Fibroblast of mammary gland (primary cell): ENCODE measurements at places on chromosomes 4 and X.

DNA sequence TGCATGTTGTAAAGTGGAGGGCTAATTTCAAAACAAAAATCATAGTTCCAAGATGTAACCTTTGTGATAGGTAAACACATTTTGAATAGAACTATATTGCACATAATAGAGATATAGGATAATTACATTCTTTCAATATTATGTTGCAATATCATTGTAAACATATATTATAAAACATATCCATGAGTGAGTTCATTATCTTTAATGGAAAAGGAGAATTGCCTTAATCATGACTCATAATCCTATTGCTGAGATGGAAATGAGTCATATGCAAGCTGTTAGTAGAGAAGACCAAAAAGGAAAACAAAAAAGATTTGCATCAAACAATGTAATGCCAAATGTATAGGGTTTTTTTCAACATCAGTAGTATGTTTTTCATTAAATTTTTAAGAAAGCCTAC is 73.7 kb upstream of the WDR44 start:
- peak; percentile 47 for DNase-seq

GRCh38 chr4:22708961-22709360 is 16.2 kb downstream of the GBA3 start:
- DNase-seq, result no peak

DNA sequence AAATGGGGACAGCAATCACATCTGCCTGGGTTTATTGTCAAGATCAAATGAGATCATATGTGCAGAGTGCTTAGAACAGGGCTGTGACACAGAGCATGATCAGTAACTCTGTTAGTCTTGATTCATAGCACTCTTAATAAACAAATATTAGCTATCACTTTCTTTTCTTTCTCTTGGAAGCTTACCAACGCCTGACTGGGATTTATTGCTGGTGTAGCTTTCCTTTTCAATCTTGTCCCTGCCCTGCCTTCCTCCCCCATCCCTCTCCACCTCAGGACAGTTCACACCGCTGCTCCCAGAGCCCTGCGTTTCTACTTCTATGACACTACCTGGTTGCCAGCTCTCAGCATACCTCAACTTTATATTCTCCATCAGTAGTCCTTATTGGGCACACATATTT is 120.7 kb downstream of the LDB2 start:
- no peak for DNase-seq

GRCh38 chr4:119664168-119664907 is 35.7 kb upstream of the PDE5A start:
- DNase-seq, result no peak

- DNase-seq, result peak; percentile 9
These were observed 105.5 kb downstream of the PRRG1 start for GRCh38 chrX:37454537-37455285.

GRCh38 chrX:38940547-38940946 is 139.3 kb downstream of the MID1IP1 start:
- peak; percentile 57 for DNase-seq

DNA sequence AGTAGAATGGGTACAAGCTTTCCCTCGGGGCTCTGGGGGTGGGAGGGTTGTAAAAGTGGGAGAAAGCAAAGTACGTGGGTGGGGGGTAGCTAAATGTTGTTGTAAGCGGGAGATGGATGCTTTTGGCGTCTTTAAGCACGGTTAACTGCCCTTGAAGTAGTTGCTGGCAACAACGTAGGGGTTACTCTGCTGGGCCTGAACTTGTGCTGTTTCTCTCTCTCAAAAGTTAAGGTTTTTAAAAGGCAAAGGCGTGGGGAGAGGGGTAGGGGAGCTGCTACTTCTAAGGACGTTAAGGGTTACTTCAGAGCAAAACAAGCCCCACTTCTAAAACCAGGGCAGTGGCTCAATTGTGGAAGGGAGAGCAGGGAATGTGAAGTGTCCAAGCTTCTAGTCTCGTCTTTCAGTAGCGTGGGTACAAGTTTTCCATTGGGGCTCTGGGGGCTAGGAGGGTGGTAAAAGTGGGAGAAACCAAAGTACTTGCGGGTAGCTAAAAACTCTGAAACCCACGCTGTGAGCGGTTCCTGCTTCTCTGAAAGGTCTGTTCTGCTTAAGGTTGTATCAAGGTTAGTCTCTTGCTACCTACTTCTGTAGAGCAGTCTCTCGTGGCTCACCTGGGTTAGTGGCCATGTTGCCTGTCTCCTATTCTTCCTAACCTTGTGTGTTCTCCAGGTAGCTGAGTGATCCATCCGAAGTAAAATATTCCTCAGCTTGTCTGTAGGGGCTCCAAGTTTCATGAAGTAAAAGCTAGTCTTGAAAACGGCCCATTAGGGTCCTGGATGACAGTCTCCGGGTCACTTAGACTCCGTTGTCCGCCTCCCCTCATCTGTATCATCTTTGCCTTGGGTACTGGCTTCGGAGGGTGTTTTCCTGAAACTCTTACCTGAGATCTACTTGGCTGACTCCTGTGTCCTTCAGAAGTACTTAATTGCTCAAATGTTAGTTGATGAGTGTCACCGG is 1.7 kb upstream of the WDR1 start:
- no peak for DNase-seq

DNA sequence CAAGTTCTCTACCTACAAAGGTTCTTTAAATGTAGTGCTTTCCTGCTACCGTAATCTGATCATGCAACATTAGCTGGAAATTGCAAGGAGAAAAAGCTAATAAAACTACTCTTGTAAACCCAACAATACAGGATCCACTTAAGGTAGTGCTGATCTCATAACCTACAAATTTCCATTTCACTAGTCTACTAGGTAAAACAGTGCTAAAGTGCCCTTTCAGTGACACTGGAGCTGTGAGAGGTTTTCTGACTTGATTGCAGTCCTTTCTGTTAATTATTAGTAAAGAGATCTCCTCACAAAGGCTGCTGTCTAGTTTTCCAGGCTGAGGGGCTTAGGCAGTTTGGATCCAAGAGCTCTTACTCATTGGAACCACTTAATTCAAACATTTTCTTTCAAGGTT is 1118.7 kb downstream of the SH3BGRL start:
- DNase-seq, result no peak

DNA sequence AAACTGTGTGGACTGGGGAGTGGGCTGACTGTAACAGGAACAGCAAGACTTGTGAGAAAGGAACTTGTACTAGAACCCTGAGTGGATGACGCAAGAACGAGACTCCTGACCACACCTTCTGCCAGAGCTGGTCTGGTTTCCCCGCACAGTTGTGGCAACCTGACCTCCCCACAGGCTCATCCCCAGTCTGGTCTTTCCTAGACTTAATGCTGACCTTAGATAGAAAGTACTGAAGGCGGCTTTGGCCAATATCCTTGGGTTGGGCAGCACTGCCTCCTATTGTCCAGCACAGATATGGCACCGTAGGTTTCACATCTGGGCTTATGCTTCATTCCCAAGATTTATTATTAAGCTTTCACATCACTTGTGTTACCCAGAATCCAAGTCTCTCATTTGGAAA is 137.8 kb upstream of the FRG1 start:
- no peak for DNase-seq

GRCh38 chr4:85860066-85860740 is 385.3 kb downstream of the ARHGAP24 start:
- DNase-seq, result peak; percentile 82

DNA sequence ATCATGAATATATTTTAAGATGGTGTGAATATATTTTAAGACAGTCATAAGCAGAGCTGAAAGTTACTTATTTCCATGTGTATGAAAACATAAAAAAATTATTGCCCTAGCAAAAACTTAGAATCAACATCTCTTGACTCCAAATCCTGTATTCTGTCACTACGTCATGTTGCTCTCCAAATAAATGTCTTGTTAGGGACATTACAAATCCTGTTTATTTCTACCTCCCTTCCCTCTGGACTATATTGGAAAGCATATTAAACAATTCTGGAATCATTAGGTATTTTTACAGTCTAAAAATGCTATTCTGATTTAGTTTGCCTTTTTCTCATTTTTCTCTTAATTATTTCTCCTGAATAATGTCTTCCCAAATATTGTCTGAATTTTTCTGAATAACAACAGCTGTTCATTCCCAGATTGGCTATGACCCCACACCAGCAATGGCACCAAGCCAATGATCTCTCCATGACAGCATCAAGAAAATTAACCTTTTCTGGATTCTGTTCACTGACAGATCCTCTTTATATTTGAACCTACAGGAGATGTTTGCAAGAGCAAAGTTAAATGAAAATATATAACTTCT is 523.1 kb downstream of the IQCM start:
- peak; percentile 12 for DNase-seq
